Fibroblast of skin of right quadriceps (primary cell): ENCODE measurements at places on chromosomes 4 and X.

DNA sequence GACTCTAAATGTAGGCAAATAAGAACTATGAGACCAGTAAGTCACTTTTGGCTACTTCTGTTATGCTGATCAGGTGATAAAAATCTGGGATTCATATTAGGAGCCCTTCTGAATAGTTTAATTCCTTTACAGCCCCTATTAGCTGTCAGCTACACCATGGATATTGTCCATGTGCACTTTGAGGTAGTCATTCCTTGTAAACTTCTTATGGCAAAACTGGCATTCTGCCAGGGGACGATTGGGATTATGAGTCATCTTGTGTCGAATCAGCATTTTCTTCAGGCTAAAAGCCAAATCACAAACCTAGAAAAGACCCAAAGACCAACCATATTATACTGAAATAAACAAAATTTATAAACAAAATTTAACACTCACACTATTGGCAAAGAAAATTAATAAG, 227.6 kb downstream of the PRDM5 start:
- DNase-seq, result peak; percentile 82

DNA sequence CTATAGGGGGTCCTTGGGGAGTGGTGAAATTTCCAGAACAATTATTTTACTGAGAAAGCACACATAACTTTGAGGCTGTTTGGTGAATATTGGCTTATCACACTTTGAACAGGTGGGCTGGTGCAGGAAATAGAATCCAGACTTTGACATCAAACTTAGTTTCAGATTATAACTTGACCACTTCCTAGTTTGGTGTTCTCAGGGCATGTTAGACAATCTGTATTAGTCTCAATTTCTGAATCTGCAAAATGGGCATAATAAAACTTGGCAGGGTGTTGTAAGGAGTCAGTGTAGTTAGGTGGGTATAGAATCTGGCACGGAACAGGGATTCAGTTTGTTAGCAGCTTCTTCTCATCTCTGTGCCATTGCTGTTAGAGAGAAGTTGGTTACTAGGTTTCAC, 43.3 kb upstream of the MBNL3 start:
- no peak for DNase-seq

GRCh38 chr4:17500574-17500973, 11.3 kb downstream of the QDPR start:
- DNase-seq, result no peak

- DNase-seq, result no peak
These were observed 8.9 kb upstream of the ADGRG4 start for GRCh38 chrX:136291824-136292223.

DNA sequence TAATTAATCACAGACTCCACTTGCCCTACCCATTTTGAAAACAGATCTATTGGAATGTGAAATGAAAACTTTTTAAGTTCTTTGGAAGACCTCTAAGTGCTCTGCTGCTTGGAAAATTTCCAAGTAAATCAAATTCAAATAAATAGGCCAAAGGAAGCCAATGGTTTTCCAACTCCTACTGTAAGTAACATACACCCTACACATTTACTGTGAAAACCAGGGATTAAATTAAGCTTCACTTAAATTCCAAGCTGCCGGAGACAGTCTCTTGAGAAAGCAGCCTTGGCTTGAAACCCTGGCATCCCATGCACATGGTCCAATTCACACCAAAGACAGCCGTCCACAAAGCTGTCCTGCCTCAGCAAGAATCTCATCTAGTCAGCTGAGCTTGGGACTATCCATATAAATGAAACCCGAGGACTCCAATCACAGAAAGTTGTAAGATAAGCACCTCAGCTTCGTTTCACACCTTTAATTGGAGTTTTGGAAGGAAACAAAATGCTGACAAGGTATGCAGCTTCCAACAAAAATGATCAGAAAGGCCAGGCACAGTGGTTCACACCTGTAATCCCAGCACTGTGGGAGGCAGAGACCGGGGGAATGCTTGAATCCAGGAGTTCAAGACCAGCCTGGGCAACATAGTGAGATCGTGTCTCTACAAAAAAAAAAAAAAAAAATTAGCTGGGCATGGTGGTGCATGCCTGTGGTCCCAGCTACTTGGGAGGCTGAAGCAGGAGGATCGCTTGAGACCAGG, 88.6 kb downstream of the APBB2 start:
- DNase-seq, result peak; percentile 39

- DNase-seq, result peak; percentile 87
These were observed 2.0 kb upstream of the THAP9 start for GRCh38 chr4:82898322-82899243.

- DNase-seq, result no peak
These were observed 81.6 kb upstream of the ADGRA3 start for GRCh38 chr4:22597471-22597870.

- DNase-seq, result no peak
These were observed 5.1 kb upstream of the TREX2 start for GRCh38 chrX:153450949-153451277.

DNA sequence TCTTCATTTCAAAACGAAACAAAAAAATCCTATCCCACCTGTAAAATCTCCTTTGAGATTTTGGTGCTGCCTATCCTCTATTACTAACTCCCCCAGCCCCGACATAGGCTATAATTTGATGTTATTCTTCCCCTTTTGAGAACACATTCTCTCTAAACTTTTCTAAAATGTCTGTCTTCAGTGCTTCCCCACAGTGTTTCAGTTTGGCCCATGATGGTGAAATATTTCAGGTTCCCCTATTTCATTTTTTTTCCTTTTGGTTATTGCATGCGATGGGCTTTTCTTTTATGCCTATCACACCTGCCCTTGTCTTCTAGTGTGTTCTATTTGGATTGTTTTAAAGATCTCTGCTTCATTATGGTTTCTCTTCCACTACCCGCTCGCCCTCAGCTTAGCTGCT, 14.7 kb downstream of the BCORL1 start:
- no peak for DNase-seq

DNA sequence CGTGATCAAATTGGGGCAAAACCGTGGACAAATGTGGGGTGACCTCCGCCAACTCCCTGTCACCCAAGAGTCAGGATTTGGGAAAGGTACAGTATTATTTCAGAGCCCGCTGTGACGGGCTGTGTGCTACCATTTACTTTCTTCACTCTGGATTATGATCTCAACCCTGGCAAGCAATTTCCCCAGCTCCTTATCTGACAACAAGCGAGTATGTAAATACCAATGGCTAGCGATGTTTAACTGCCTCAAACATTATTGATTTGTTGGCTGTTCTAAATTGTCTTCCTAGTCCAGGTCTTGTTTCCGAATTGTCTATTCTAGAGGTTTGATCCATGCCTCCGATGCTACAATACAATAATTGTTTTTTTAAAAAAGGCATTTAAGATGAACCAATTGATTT, 17.7 kb upstream of the PITX2 start:
- DNase-seq, result no peak
